Sigmoid colon (tissue), 7 donors: ENCODE measurements at places on chromosomes 6 and 20.

DNA sequence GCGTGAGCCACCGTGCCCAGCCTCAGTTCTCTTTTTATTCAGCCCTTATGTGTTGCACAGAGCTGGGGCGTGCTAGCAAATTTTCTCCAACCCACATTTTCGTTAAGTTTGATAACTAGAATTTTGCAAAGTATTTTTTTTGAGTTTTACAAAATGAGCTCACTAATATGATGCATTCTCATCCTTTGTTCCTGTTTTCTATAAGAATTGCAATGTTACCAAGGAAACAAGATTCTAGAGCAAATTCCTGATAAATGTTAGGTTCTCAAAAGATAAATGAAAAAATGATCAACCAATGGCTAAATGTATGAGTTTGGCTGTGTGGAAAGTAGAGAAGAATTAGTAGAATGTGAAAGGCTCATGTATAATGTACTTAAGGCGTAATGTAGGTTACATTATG is 529.8 kb downstream of the MAFB start:
- H3K36me3 ChIP-seq, result no peaks in the 10 kb centered on the region
- H3K27ac ChIP-seq, result no peak overlapping the region
- no peaks in the 10 kb centered on the region for H3K4me1 ChIP-seq
- DNase-seq, result no peak
- H3K4me3 ChIP-seq, result no peak overlapping the region

GRCh38 chr6:75755704-75756103 is 6.7 kb downstream of the MYO6 start:
- H3K4me1 ChIP-seq, result no peaks in the 10 kb centered on the region
- H3K4me3 ChIP-seq, result no peak overlapping the region
- no peak for DNase-seq
- no peak overlapping the region for H3K27ac ChIP-seq

- H3K27me3 ChIP-seq, result no peaks in the 10 kb centered on the region
- no peak overlapping the region for H3K27ac ChIP-seq
- no peaks in the 10 kb centered on the region for H3K4me1 ChIP-seq
- no peak overlapping the region for H3K4me3 ChIP-seq
These were observed 48.5 kb upstream of the ELOVL5 start for GRCh38 chr6:53397283-53397682.

- H3K4me3 ChIP-seq, result no peak overlapping the region
- H3K27me3 ChIP-seq, result peaks cover 36% of the 10 kb centered on the region
- H3K36me3 ChIP-seq, result no peaks in the 10 kb centered on the region
- no peak overlapping the region for H3K27ac ChIP-seq
These were observed 50.4 kb downstream of the YTHDF1 start for GRCh38 chr20:63165356-63166192.

- no peak overlapping the region for H3K4me3 ChIP-seq
- no peaks in the 10 kb centered on the region for H3K4me1 ChIP-seq
- DNase-seq, result peak; percentile 68
- no peaks in the 10 kb centered on the region for H3K27me3 ChIP-seq
- no peaks in the 10 kb centered on the region for H3K36me3 ChIP-seq
- no peak overlapping the region for H3K27ac ChIP-seq
These were observed 332.6 kb downstream of the ADGRB3 start for GRCh38 chr6:68967549-68968300.

GRCh38 chr6:53437557-53438202 is 88.9 kb upstream of the ELOVL5 start:
- peaks cover 20% of the 10 kb centered on the region for H3K4me1 ChIP-seq
- no peak for DNase-seq
- no peak overlapping the region for H3K4me3 ChIP-seq
- no peaks in the 10 kb centered on the region for H3K36me3 ChIP-seq
- H3K27me3 ChIP-seq, result no peaks in the 10 kb centered on the region

- DNase-seq, result no peak
- H3K27me3 ChIP-seq, result no peaks in the 10 kb centered on the region
- no peaks in the 10 kb centered on the region for H3K36me3 ChIP-seq
- H3K4me1 ChIP-seq, result no peaks in the 10 kb centered on the region
These were observed 171.2 kb upstream of the SUPT3H start for GRCh38 chr6:45548657-45549515.

- peaks cover 22% of the 10 kb centered on the region for H3K4me1 ChIP-seq
- no peak overlapping the region for H3K4me3 ChIP-seq
- no peaks in the 10 kb centered on the region for H3K36me3 ChIP-seq
- H3K27me3 ChIP-seq, result no peaks in the 10 kb centered on the region
- H3K27ac ChIP-seq, result no peak overlapping the region
- no peak for DNase-seq
These were observed 212.7 kb downstream of the PTPRK start for GRCh38 chr6:128307671-128308070.

- no peak overlapping the region for H3K4me3 ChIP-seq
- peaks cover 18% of the 10 kb centered on the region for H3K4me1 ChIP-seq
- H3K27ac ChIP-seq, result no peak overlapping the region
- H3K36me3 ChIP-seq, result no peaks in the 10 kb centered on the region
- H3K27me3 ChIP-seq, result no peaks in the 10 kb centered on the region
These were observed 274.7 kb upstream of the SUPT3H start for GRCh38 chr6:45652416-45652815.

GRCh38 chr6:73085443-73085871 is 139.8 kb downstream of the KHDC1L start:
- H3K27ac ChIP-seq, result no peak overlapping the region
- DNase-seq, result no peak
- no peaks in the 10 kb centered on the region for H3K27me3 ChIP-seq
- no peaks in the 10 kb centered on the region for H3K36me3 ChIP-seq
- H3K4me3 ChIP-seq, result no peak overlapping the region

GRCh38 chr6:56807326-56807988 is 147.4 kb upstream of the BEND6 start:
- no peak for DNase-seq
- no peaks in the 10 kb centered on the region for H3K36me3 ChIP-seq
- H3K4me3 ChIP-seq, result no peak overlapping the region
- H3K27me3 ChIP-seq, result no peaks in the 10 kb centered on the region

GRCh38 chr6:44679438-44680201 is 292.1 kb downstream of the CDC5L start:
- H3K36me3 ChIP-seq, result no peaks in the 10 kb centered on the region
- DNase-seq, result no peak
- H3K4me1 ChIP-seq, result no peaks in the 10 kb centered on the region
- no peak overlapping the region for H3K4me3 ChIP-seq

DNA sequence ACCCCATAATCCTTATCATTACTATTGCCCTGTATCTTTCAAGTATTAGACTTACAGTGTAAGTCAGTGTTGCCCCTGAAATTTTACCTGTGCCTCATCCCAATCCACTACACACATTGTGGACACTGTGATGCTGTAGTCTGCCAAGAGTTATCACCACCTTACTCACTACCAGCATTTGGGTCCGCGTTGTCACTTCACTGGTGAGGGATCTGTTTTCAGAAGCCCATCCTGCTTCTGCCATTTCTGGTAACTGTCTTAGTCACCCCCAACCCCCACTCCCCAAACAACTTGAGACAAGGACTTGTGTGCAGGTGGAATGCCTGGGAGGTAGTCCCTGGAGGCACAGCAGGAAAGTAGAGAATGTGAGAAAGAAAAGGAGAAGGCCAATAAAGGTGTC is 6.0 kb upstream of the RAB44 start:
- peaks cover 4% of the 10 kb centered on the region for H3K36me3 ChIP-seq
- no peak for DNase-seq
- H3K4me1 ChIP-seq, result no peaks in the 10 kb centered on the region
- no peak overlapping the region for H3K4me3 ChIP-seq

GRCh38 chr20:40679184-40679583 is 9.9 kb downstream of the MAFB start:
- no peak overlapping the region for H3K27ac ChIP-seq
- H3K4me1 ChIP-seq, result peaks cover 12% of the 10 kb centered on the region
- H3K36me3 ChIP-seq, result no peaks in the 10 kb centered on the region
- no peak for DNase-seq
- no peaks in the 10 kb centered on the region for H3K27me3 ChIP-seq
- no peak overlapping the region for H3K4me3 ChIP-seq

DNA sequence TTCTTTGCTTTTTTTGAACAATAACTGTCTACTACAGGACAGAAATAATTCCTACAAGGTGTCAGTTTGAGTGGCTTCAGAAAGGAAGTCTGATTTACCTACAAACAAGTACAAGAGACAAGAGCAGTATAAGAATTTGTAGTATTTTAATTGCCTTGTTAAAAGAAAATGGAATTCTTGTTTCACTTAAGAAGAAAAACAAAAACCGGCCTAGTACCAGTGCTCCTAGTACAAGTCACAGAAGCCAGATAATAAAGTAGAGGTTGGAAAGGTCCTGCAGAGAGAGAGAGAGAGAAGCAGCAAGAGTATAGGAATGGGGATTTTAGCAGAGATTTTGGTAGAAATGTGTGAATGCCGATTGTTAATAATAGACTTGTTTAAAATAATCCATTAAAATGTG is 6.4 kb downstream of the TAB2 start:
- no peaks in the 10 kb centered on the region for H3K36me3 ChIP-seq
- H3K4me1 ChIP-seq, result peaks cover 68% of the 10 kb centered on the region
- no peak for DNase-seq
- H3K27ac ChIP-seq, result peak overlapping the region; percentile 19
- H3K27me3 ChIP-seq, result no peaks in the 10 kb centered on the region

DNA sequence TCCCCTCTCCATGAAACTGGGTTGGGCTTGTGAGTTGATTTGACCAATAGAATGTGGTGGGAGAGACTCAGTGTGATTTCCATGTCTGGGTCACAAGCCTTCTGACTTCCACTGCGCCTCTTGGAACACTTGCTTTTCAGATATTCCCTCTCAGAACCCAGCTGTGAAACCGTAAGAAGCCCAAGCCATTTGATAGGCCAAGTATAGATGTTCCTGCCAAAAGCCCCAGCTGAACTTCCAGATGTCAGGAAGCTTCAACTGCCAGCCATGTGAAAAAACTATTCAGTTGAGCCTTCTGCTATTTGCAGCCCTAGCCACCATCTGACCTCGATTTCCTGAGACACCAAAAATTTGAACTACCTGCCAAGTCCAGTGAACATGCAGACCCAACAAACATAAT is 387.8 kb upstream of the GJE1 start:
- H3K4me1 ChIP-seq, result no peaks in the 10 kb centered on the region
- no peaks in the 10 kb centered on the region for H3K36me3 ChIP-seq
- no peaks in the 10 kb centered on the region for H3K27me3 ChIP-seq
- no peak for DNase-seq
- H3K27ac ChIP-seq, result no peak overlapping the region

GRCh38 chr6:37171970-37172812 is 2.2 kb downstream of the PIM1 start:
- H3K4me1 ChIP-seq, result peaks cover 41% of the 10 kb centered on the region
- H3K27me3 ChIP-seq, result no peaks in the 10 kb centered on the region
- peak overlapping the region; percentile 91 for H3K4me3 ChIP-seq
- H3K27ac ChIP-seq, result peak overlapping the region; percentile 99

DNA sequence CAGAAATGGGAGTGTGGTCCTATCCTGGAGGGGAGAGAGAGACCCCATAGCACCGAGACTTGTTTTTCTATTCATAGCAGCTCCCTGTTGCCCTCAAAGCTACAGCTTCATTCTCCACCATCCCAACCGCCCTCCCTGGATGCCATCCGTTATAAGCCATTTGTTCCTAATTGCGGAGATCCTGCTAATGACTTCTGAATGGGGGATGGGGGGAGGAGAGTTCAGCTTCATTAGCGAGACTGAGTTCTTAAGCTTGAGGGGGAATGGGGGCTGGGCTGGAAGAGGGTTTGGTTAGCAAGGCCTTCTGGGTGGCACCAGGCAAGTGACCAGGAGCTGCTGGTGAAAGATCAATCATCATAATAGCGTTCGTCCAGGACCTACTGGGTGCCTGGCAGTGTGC is 27.1 kb downstream of the FOXP4 start:
- H3K27ac ChIP-seq, result no peak overlapping the region
- H3K27me3 ChIP-seq, result no peaks in the 10 kb centered on the region
- DNase-seq, result no peak

- H3K4me3 ChIP-seq, result no peak overlapping the region
- no peaks in the 10 kb centered on the region for H3K36me3 ChIP-seq
- no peak overlapping the region for H3K27ac ChIP-seq
- no peak for DNase-seq
These were observed 114.3 kb downstream of the THBS2 start for GRCh38 chr6:169139179-169139971.

- H3K4me1 ChIP-seq, result no peaks in the 10 kb centered on the region
- no peak for DNase-seq
- no peaks in the 10 kb centered on the region for H3K36me3 ChIP-seq
- H3K27me3 ChIP-seq, result no peaks in the 10 kb centered on the region
- H3K27ac ChIP-seq, result no peak overlapping the region
- no peak overlapping the region for H3K4me3 ChIP-seq
These were observed 42.4 kb downstream of the HDDC2 start for GRCh38 chr6:125259354-125259736.

DNA sequence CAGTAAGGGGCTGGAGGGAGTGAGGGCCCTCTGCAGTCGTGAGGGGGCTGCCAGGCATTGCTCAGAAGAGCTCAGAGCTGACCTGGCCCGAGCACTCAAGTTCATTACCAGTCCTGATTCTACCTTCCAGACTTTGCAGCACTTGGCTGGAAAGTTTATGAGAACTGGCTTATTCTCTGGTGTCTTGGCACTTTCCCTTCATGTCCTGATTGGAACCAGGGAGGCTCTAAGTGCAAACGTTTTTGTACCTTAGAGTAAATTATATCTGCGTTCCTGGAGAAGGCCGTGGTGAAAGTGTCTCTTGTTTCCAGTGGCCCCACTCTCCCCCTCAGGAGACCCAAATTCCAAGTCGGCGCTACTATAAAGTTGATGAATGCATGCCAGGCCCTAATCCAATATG is 402.3 kb downstream of the CDC5L start:
- DNase-seq, result no peak
- H3K27me3 ChIP-seq, result no peaks in the 10 kb centered on the region
- H3K4me3 ChIP-seq, result no peak overlapping the region
- H3K36me3 ChIP-seq, result no peaks in the 10 kb centered on the region

- no peaks in the 10 kb centered on the region for H3K4me1 ChIP-seq
- peak overlapping the region; percentile 79 for H3K27ac ChIP-seq
- H3K4me3 ChIP-seq, result peak overlapping the region; percentile 55
- H3K27me3 ChIP-seq, result peaks cover 10% of the 10 kb centered on the region
- H3K36me3 ChIP-seq, result no peaks in the 10 kb centered on the region
These were observed 1.6 kb downstream of the REM1 start for GRCh38 chr20:31476643-31477215.

- no peak for DNase-seq
- H3K4me1 ChIP-seq, result no peaks in the 10 kb centered on the region
- no peaks in the 10 kb centered on the region for H3K27me3 ChIP-seq
- H3K4me3 ChIP-seq, result no peak overlapping the region
These were observed 35.2 kb upstream of the BPIFA2 start for GRCh38 chr20:33132513-33133372.

GRCh38 chr6:7546020-7546369 is 4.5 kb downstream of the DSP start:
- H3K27me3 ChIP-seq, result peaks cover 22% of the 10 kb centered on the region
- no peaks in the 10 kb centered on the region for H3K36me3 ChIP-seq
- no peak overlapping the region for H3K4me3 ChIP-seq
- peaks cover 20% of the 10 kb centered on the region for H3K4me1 ChIP-seq
- no peak for DNase-seq
- H3K27ac ChIP-seq, result no peak overlapping the region

DNA sequence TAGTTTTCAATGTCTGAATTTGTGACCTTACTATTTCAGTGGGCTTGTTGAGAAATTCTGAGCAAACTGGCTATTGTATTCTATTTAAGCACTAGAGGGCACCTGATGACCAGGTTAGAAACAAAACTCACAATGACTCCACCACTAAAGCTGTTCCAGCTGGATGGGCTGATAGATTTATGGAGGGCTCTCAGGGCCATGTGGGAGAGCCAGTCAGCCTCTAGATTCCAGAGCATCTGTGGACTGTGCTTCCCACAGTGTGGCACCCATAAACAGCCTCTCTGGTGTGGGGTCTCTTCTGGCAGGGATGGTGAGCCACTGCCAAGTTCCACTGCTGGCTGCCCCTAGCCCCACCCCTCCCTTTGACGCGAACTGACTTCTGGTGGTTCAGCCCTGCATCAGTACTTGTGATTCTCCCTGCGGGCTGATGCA is 29.2 kb downstream of the C6orf58 start:
- H3K27me3 ChIP-seq, result no peaks in the 10 kb centered on the region
- no peaks in the 10 kb centered on the region for H3K4me1 ChIP-seq
- no peak for DNase-seq
- H3K4me3 ChIP-seq, result no peak overlapping the region
- H3K27ac ChIP-seq, result no peak overlapping the region
